ENCODE measurements at places on chromosomes 13 and 19. TPM values are rescaled to one million over a fixed set of nuclear protein-coding genes. Genes with fewer than 3 reads are reported as not detected.

The RNF126 gene
- 84.4 TPM for total RNA-seq

The TGFBR3L gene
- 4.4 TPM for total RNA-seq

The RASIP1 gene
- 0.19 TPM for total RNA-seq

The PRODH2 gene
- total RNA-seq, result not detected

The CLEC11A gene
- 0.41 TPM for total RNA-seq

The CNFN gene
- total RNA-seq, result not detected

The KLF12 gene
- total RNA-seq, result 25.5 TPM

The BAX gene
- 173 TPM for total RNA-seq

DNA sequence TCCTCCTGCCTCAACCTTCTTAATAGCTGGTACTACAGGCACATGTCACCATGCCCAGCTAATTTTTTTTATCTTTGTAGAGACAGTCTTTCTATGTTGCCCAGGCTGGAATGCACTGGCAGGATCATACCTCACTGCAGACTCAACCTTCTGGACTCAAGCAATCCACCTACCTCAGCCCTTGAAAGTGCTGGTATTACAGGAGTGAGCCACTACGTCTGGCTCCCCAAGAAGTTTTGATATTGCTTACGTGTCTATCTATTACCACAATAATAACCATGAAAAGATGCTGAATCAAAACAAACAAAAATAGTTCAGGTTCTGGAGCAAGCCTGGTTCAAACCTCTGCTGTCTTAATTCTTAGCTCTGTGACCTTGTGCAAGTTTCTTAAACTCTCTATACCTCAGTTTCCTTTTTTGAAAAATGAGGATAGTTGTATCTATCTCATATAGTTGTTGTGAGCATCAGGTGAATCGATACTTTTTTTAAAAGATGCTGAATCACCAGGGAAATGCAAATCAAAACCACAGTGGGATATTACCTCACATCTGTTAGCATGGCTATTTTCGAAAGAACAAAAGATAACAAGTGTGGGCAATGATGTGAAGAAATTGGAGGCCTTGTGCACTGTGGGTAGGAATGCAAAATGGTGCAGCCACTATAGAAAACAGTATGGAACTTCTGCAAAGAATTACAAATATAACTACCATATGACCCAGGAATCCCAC lies 19.0 kb upstream of the LEUTX start:
- DNase-seq, result no peak

GRCh38 chr13:113657851-113658741 lies at the start of gene ATP4B:
Gene ATP4B, minus strand, starts transcription at chr13:113658198. Its CDS starts 54 bp downstream, at chr13:113658144.
- DNase-seq, result peak; percentile 4

GRCh38 chr13:34847766-34848165 lies 94.3 kb upstream of the NBEA start:
- no peak for DNase-seq

- DNase-seq, result no peak
These were observed 907 bp downstream of the ZNF569 start for GRCh38 chr19:37466277-37466797.

DNA sequence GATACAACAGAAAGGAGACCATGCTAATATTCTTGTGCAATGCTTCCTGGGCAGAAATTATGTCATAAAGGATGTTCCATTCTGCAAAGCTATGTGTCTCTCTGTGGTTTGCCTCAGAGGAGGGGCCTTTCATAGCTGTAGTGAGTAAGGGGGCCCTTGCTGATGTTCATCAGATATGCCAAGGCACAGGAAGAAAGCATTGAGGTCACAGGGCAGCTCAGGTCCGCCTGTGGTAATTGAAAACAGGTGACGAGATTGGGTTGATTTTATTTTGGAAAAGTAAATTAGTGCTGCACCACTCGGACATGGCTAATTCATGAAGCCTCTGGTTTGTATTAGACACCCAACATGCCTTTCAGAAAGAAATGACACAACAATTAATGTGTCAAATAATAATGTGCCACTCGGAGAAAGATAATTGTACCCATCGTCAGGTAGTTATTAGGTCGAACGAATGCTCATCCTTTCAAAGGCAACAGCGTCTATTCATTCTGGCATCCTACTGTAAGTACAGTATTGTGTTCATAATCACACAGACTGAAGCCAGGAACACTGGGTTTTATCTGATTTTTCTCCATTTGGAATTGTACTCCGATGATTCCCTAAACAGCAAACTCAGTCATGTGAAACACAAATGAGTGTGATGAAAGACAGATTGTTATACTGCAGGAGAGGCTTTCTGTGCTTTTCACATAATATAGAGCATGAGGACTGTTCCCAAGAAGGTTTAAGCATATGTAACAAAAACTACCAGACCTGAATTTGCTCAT lies 421.6 kb upstream of the KLF12 start:
- no peak for DNase-seq

DNA sequence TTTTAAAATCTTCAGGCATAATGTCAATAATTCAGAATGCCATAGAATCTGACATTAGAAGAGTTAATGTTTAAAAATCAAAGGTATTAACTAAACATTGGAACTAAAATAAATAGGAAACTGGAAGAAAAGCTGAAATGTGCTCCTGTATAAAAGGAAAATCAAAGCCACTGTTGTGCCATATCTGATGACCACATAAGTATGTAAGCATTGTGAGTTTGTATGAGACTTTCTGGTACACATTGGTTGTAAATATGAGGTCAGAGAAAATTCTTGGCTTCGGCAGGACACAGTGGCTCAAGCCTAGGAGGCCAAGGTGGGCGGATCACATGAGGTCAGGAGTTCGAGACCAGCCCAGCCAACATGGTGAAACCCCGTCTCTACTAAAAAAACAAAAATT lies 48.3 kb upstream of the INTS6 start:
- no peak for DNase-seq

GRCh38 chr13:59680429-59681024 lies 483.2 kb downstream of the DIAPH3 start:
- no peak for DNase-seq

GRCh38 chr13:50464349-50465251 lies 378.9 kb downstream of the DLEU7 start:
- no peak for DNase-seq

GRCh38 chr19:5534787-5535586 lies 32.8 kb downstream of the TINCR start:
- peak; percentile 33 for DNase-seq

GRCh38 chr13:113403255-113404104 lies 39.5 kb upstream of the GRTP1 start:
- peak; percentile 3 for DNase-seq

DNA sequence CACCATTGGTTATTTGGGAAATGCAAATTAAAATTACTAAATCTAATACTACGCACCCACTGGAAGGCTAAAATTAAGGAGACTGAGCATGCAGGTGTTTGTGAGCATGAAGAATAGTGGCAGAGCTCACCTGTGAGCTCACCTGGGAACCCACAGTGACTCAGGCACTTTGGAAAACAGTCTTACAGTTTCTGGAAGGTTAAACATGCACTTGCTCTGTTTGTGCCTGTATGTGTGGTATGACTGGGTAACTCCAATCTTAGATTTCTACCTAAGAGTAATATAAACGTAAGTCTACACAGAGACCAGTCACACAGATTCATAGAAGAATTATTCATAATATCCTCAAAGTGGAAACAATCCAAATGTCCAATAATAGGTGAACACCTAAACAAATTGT lies 318.8 kb downstream of the ATP8A2 start:
- no peak for DNase-seq

DNA sequence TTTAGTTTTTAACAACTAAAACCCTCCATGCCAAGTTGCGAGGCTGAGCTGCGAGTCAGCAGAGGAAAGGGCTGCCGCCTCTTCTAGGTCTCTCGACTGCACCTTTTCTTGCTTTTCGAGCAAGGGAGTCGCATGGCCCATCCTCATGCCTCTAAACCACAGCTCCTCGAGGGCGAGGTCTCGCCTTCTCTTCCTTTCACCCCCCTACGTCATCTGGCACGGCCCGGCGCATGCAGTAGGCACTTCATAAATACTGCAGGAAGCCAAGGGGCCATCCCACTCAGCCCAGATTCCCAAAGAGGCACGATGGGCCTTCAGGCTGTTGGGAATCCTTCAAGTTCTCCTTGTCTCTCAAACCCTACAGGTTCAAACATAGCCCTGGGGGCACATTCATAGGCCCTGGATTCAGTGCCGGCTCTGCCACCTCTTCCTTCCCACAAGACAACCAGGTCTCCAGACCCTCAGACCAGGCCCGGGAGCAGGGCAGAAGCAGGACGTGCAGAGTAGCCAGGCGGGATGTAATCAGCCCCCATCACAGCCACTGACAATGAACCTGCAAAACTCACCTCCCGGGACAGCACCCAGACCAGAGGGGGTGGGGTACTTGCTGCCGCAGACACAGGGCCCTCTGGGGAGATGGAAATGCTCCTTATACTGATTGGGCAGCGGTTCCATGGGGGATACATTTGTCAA lies 41.7 kb downstream of the GGACT start:
- DNase-seq, result no peak

GRCh38 chr19:46634656-46635218 lies 1.3 kb downstream of the GNG8 start:
- DNase-seq, result no peak

- no peak for DNase-seq
These were observed 4.3 kb upstream of the RAP2A start for GRCh38 chr13:97429681-97430081.

DNA sequence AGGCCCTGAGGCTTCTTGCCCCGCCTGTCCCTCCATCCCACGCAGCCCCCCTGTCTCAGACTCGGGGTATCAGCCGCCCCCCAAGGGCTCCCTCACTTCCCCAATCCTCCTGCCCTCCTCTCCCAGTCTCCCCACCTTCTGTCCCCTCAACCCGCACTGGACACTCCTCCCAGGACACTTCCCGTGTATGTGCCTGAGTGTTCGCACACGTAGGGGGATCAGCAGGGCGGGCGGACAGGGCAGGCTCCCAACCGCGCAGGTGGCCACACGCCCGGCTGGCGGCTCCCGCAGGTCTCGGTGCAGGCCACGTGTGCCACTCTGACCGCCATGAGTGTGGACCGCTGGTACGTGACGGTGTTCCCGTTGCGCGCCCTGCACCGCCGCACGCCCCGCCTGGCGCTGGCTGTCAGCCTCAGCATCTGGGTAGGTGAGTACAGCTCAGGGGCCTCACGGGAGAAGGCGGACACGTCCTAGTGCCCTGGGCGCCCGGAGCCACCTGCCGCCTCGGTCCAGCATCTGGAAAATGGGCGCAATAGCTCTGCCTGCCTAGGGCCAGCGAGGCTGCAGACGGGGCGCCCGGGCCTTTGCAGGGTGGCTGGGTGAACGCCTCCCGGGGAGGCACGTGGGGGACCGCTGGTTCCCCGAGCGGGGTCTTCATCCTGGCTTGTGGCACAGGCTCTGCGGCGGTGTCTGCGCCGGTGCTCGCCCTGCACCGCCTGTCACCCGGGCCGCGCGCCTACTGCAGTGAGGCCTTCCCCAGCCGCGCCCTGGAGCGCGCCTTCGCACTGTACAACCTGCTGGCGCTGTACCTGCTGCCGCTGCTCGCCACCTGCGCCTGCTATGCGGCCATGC lies 2.3 kb downstream of the KISS1R start:
- DNase-seq, result peak; percentile 63

- no peak for DNase-seq
These were observed 445.8 kb downstream of the SUCLA2 start for GRCh38 chr13:47555235-47555634.

GRCh38 chr13:76887076-76887563 lies 915 bp upstream of the KCTD12 start:
- DNase-seq, result no peak

DNA sequence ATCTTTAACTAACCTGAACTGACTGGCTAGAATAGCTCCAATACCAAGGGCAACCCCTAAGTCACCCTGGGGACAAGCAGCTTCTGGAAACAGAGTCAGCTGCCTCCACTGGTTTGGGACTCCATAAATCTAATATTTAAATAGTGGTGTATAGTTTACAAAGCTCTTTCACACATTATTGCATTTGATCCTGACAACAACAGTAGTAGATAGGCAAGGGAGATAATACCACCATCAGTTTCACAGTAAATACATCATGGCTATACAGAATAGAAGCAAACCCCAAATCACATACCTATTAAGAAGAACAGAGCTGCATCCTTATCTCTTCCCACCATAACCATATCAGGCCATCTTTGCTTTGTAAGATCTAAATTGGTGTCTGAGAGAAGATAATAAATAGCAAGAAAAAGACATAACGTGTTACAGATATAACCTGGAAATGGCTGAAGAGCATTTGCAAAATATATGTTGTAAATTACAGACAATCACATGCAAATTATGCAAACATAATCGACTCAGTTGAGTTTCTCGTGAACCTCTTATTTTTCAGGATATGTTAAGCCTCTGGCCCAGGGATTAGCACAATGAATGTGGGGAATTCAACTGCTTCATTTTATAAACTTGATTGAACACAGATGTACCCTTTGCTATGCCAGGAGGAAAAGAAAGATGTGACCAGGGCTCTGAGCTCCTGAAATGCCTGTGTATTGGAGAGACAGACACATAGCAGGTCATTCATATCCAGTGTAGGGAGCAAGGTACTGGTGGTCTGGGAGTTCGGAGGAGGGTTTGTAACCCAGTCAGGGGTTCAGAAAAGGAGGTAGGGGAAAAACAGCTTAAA lies 142.5 kb downstream of the SLC7A1 start:
- no peak for DNase-seq

- DNase-seq, result no peak
These were observed 168.4 kb upstream of the CSNK1A1L start for GRCh38 chr13:37273836-37274235.

Data from activated CD4-positive, alpha-beta memory T cell treated with anti-CD3 and anti-CD28 coated beads for 36 hours (primary cell).